Spinal cord (tissue), 10 donors: ENCODE measurements at places on chromosomes 7 and 10. TPM values are rescaled to one million over a fixed set of nuclear protein-coding genes. Genes with fewer than 3 reads are reported as not detected.

DNA sequence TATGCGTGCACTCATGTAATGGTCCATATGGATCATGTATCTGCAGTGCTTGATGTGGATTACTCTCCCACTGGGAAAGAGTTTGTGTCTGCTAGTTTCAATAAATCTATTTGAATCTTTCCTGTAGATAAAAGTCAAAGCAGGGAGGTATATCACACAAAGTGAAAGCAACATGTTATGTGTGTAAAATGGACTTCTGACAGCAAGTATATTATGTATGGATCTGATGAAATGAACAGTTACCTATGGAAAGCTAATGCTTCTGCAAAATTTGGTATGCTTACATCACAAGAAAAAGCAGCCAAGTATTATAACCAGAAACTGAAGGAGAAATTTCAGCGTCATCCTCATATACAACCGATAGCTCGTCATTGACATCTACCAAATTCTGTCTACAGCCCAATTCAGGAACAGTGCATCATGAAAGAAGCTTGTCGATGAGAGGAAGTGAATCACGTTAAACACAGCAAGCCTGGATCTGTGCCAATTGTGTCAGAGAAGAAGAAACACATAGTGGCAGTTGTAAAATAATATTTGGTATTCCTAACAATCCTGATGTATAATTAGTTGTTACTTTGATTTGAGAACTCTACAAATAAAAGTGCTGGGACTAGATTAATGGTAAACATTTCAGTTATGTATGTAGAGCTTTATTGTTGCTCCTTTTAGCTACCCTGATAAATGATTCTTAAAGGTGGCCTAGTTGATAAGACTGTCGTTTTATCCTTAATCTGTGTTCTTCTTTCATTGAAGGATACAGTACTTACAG is 14.2 kb upstream of the SYPL1 start:
- DNase-seq, result no peak

- no peak for DNase-seq
These were observed 2.2 kb upstream of the DNAJC1 start for GRCh38 chr10:22005763-22006162.

DNA sequence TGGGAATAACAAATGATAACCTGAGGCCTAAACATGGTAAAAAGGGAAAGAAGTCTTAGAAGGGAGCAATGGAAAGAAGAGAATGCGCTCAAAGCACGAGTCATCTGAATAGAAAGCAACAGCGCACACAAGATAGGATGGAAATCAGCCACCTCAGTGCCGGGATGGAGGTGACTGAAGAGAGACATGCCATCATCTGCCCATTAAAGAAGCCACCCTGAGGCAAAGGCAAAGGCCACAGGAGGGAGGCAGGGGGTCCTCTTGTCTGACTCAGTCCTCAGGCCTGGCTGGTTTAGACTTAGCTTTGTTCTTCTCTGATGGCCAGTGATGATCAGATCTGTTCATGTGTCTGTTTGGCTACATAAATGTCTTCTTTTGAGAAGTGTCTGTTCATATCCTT is 180.6 kb downstream of the CHCHD3 start:
- DNase-seq, result no peak

GRCh38 chr7:91656541-91657482 is 223.7 kb downstream of the MTERF1 start:
- DNase-seq, result no peak

DNA sequence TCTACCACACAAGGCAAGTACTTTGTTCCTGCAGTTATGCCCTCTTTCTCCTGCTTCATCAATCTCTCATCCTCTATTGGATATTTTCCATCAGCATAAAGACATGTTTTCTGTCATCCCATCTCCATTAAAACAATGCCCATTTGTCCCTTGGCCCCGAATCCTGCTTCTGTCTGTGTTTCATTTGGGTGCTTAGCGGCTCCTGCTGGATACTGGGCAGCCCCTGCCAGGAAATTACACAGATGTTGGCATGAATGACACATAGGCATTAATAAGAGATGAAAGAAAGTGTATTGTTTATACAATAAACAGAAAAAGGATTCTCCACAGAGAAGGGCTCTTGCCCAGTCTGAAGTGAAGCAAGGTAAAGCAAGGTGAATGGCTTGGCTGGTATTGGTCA is 765.3 kb downstream of the REEP3 start:
- DNase-seq, result no peak

- peak; percentile 43 for DNase-seq
These were observed 181.6 kb downstream of the MLLT10 start for GRCh38 chr10:21715531-21716195.

GRCh38 chr10:27100813-27101347 is 586 bp upstream of the ANKRD26 start:
- no peak for DNase-seq

DNA sequence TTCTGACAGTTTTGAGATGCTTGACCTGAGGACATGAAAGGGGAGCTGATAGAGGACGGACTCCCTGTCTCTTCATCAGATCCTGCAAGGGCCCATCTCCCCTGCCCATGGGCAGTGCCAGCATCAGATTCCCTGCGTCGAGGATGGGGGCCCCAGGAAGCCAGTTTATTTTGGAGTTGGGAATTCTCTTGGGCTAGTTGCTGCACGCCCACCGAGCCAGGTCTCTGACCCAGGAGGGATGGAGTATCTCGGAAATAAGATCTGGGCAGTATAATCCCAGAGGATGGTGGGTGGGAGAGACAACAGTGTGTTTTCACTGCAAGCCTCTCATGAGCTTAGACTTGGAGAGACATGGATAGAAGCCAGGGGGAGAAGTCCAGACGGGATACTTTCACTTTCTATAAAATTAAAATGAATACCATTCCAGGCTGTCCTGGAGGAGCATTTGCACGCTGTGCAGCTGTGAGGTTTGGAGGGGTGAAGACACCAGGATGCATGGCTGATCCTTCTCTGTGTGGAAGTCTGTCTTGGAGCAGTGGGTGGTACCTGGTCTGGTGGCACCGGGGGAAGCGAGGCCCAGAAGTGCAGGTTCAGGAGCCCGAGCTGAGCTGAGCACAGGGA is 25.8 kb downstream of the DOCK1 start:
- no peak for DNase-seq

Gene CDH23
- total RNA-seq, result 15.6 TPM

Gene FAM131B
- total RNA-seq, result 26.7 TPM
